ENCODE measurements at places on chromosomes 3 and 15.
A peak's percentile ranks its signal among the peaks of the same experiment; 100 is the strongest.

DNA sequence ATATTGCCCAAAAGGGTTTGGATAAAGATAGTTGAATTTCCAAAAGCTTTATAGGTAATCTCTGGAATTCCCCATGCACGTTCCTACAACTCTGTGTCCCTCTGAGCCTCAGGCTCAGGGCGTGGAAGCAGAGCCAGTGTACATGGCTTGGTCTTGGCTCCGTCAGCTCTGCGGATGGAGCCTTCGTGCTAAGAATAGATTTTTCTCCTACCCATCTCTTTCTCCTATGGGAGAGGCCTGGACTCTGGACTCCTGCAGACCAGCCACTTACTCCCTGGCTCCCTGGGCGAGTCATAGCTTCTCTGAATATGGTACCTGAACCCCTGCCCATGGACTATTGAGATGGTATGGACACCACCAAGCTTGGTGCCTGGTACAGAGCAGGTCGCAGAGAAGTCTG is 99.9 kb downstream of the EEFSEC start:
- no peak for DNase-seq

- peak; percentile 55 for DNase-seq
Observed at GRCh38 chr3:195803289-195803908, 8.3 kb downstream of the MUC4 start.

GRCh38 chr15:35705884-35706585 is 160.1 kb upstream of the DPH6 start:
- no peak for DNase-seq

GRCh38 chr3:73060302-73060723 is 1.1 kb upstream of the EBLN2 start:
- DNase-seq = peak; percentile 49

DNA sequence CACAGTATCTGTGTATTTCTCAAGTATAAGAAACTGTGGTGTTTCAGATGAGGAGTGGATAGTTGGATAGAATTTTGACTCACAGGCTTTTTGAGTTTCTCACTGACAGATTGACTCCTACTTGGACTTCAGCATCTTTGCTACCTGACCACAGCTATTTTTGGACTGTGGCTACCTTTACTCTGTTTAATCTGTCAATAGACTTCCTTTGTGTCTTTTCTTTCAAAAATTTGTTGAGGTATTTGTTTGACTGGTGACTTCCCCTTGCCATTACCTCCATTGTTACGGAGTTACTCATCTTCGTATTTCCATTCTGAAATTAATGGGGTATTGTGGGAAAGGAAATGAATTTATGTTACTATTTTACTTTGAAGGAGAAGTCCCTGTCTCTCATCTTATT is 123.8 kb downstream of the AGBL1 start:
- no peak for DNase-seq

DNA sequence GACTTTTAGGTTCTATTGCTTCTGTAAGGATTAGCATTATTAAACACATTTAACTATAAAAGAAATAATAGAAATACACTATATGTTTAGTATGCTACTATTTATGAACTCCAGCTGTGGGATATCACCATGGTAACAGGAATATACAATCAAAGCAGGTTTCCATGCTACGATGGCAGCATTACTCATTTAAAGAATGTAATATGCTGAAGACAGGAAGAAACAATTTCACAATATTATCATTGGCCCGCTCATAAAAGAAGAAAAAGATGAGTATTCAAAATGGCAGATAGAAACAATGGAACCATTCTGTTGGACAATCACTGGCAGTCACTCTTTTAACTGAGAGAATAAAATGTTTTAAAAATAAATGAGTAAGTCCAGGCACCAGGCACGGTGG is 153.4 kb downstream of the CBLB start:
- peak; percentile 87 for DNase-seq

GRCh38 chr15:50046159-50046558 is 72.9 kb downstream of the ATP8B4 start:
- DNase-seq = no peak

DNA sequence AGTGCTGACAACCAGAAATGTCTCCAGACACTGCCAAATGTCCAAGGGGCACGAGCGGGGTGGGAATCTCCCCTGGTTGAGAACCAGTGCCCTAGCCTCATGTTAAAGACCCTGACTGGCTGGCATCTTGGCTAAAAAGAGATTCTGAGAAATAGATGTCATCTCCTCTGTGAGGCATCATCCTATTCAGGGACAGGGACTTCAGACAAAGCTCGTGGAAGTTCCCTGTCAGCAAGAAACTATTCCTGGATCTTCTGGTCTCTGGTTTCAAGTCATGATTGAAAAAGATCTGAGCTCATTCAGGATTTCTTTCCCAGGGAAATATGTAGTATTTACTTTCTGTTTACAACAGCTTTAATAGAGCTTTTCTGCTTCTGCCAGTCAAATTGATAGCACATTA is 10.8 kb downstream of the WDR5B start:
- DNase-seq = no peak

GRCh38 chr3:154229217-154229590 is 95.1 kb downstream of the DHX36 start:
- no peak for DNase-seq

- DNase-seq = peak; percentile 58
Observed at GRCh38 chr15:95405447-95405846, 925.1 kb upstream of the NR2F2 start.

DNA sequence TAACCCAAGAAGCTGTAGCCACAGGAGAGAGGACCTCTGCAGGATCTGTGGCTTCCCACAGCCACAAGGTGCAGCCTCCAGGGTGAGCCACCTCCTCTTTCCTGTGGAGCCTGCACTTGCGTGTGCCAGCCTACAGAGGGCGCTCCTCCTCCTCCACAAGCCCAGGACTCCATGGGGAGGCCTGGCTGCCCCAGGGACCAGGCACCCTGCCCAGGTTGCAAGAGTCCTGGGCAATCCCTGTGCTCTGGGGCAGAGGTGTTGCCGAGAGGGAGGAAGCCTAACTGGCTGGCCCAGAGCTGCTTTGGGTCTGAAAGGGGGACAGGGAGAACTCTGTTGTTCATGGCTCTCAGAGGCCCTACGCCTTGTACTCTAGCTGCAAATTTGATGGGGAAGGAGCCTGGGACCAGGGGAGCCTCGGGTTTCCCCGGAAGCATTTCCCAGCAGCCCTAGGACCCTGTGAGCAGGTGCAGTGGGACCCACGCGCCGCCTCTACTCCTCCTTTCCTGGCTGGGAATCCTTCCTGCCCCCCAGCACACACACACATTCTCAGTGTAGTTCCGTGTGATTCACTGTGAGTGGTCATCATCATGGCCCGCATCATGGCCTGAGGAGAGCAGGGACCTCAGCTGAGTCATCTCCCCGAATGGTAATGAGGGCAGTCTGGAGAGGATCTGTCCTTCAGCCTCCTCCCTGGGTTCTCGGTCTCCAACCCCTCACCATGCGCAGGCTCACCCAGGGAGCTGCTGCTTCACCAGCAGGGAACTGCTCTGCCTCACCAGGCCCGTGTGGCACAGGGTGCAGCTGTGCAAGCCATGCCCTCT is 24.3 kb downstream of the TBC1D21 start:
- peak; percentile 79 for DNase-seq

DNA sequence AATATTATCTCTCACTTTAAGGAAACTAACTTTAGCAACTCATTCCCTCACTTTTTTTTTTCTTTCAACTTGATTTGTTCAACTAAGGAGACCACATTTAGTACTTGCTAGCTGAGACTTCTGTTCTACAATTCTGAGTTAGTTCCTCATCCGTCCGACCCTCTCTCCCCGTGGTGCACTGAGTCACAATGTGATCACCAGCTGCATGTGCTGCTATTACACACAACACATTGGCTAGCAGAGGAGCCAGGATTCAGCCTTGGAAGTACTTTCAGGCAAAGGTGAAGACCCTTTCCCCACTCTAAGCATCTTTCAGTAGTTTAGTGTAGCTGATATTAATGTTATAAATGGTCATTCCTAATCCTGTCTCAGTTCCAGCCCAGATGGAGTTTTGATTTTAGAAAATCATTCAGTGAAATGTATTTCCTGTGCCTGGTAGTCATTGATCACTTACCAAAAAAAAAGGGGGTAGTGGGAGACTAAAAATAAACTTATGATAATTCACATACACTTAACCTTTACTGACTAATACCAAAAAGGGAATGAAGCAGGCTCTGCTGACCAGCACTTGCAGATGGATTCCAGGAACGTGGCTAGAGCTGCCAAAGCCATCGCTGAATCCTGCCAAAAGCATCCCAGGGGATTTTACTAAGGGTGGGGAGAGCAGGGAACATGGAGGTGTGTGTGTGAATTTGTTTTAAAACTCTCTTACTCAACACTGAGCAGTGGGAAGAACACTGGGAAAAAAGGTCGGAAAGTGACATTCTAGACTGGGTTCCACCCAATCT is 424.8 kb downstream of the LPP start:
- DNase-seq = peak; percentile 93

DNA sequence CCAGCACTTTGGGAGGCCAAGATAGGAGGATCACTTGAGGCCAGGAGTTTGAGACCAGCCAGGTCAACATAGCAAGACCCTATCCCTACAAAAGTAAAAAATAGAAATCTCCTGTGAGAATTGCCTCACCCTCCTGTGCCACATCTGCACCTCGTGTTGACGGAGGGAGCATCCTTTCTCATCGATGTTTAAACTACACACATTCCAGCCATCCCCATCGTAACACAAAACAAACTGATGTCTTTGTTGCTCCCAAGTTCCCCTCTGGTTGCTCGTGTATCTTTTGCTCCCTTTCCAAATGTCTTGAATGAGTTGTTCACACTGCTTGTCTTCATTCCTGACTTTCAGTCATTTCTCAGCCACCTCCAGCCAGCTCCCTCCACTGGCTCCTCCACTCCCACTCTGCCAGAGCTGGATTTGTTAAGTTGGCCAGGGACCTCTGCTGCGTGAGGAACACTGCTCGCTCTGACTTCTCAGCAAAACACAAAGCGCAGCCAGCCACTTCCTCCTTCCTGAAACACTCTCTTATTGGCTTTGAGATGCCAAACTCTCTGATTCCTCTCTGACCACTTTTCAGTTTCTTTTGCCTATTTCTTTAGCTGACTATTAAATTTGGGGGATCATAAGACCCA is 53.6 kb upstream of the ATP13A3 start:
- peak; percentile 58 for DNase-seq

DNA sequence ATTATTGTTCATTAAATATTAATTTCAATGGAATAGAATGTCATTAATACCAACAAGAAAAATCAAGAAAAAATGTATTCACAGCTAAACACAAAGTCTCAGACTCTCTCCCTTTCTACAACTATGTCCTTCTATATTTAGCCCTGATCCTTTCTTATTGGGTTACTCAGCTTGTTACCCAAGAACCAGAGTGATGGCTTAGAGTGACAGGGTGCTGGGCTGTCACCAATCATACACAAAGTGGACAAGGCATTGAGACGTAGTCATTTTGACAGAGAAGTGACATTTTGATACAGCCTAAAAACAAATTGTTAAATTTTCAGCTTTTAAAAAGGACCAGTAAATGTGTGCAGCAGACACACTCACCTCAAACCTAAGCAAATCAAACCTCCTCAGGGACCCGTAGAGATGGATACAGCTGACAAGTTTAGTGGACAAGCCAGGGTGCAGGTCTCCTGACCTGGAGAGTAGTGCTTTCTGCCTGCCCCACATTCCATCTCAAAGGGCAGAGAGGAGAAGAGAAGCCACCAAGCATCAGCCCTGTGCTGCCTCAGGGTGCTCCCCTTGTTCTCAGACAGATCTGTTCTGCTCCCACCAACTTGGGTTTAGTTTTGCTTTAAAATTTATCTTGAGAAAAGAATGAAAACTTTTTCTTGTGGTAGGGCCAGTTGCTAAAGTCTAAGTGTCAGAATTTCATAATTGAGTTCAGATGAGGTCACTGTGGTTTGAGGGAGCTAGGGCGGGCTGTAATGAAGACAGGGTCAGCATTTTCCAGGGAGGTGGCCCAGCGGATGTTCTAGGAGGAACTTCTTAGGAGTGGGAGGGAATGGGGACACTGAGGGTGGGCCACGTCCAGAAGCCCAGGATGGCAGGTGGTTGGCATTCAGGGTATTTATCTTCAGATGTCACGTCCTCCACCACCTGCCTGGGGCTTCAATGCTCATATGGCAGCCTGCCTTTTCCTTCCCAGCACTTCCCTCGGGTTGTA is 136.5 kb upstream of the TBL1XR1 start:
- no peak for DNase-seq

GRCh38 chr15:66483131-66483566 is 14.4 kb downstream of the SNAPC5 start:
- peak; percentile 24 for DNase-seq

GRCh38 chr3:10552631-10552943 is 47.2 kb upstream of the ATP2B2 start:
- no peak for DNase-seq

GRCh38 chr15:32919749-32920414 is 202.1 kb downstream of the GREM1 start:
- peak; percentile 99 for DNase-seq

DNA sequence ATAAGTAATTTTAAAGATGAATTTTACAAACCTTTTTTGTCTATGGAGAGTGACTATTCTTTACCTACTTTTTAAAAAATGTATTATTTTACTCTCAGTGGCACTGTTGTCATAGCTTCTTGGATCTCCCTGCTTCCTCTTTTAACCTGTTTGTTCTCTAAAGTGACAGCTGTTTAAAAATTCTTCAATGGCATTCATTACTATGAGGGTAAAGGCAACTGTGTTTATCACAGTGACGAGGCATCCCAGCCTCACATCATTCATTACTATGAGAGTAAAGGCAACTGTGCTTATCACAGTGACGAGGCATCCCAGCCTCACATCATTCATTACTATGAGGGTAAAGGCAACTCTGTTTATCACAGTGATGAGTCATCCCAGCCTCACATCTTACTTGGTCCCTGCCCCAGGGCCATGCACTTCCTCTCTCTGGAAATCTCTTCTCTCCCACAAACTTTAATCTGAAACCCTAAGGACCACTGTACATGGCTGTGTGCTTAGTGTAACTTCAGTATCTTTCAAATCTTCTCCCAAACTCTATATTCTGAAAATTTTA is 101.7 kb upstream of the ZNF717 start:
- peak; percentile 2 for DNase-seq

DNA sequence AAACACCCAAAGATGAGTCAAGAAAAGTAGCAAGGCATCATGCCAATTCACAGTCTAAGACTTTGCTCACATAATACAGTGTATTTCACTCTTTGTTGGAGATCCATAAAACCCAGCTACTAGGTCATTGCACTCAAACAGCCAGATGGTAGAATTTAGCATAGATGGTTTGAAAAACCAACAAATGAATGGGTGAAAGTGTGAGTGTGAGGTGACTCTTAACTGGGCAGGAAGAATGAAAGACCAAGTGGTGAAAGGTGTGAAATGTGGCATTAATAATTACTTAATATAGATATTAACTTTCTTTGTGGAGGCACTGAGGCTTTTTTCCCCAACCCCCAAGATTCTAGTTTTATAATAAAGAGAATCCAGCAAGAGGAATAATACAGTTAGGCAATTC is 159.5 kb downstream of the SQOR start:
- no peak for DNase-seq
